ENCODE measurements at places on chromosomes 12 and 14. TPM values are rescaled to one million over a fixed set of nuclear protein-coding genes. Genes with fewer than 3 reads are reported as not detected.
A peak's percentile ranks its signal among the peaks of the same experiment; 100 is the strongest.

TRHDE gene
- not detected for total RNA-seq

FOXG1 gene
- total RNA-seq, result not detected

WSCD2 gene
- not detected for total RNA-seq

ISCU gene
- 75.0 TPM for total RNA-seq

DNA sequence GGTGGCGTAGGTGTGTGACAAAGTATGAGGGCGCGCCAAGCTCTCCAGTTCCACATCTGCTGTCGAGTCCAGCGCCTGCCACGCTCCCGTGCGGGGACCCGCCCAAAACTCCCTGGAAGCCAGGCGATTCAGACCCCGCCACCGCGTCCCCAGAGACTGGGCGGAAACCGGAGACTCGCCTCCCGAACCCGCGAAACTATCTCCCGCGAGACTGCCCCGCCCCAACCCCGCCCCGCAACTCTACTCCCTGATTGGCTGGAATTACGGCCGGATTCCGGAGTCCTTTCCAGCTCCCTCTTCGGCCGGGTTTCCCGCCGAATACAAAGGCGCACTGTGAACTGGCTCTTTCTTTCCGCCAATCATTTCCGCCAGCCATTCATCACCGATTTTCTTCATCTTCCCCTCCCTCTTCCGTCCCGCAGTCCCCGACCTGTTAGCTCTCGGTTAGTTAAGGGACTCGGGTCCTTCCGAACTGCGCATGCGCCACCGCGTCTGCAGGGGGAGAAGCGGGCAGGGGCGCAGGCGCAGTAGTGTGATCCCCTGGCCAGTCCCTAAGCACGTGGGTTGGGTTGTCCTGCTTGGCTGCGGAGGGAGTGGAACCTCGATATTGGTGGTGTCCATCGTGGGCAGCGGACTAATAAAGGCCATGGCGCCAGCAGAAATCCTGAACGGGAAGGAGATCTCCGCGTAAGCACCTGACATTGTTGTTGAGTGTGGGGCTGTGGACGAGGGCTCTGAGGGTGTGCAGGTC is at the start of gene MTHFD1:
Gene MTHFD1, plus strand, starts transcription at position 572 of the 751 bp plus-strand sequence. Its CDS starts 75 bp downstream, at position 647.
- H3K27me3 ChIP-seq, result no peaks in the 10 kb centered on the region
- peak within 1 kb of the TSS; percentile 68 for H3K27ac ChIP-seq
- H3K4me1 ChIP-seq, result peaks cover 16% of the 10 kb centered on the region
- no peaks in the 10 kb centered on the region for H3K36me3 ChIP-seq
- peak; percentile 99 for DNase-seq

- H3K27me3 ChIP-seq, result no peaks in the 10 kb centered on the region
- DNase-seq, result no peak
These were observed 28.0 kb downstream of the TRAFD1 start for GRCh38 chr12:112153181-112153892.

- H3K27ac ChIP-seq, result no peak overlapping the region
- no peaks in the 10 kb centered on the region for H3K4me1 ChIP-seq
- peaks cover 7% of the 10 kb centered on the region for H3K27me3 ChIP-seq
- DNase-seq, result no peak
- H3K4me3 ChIP-seq, result no peak overlapping the region
These were observed 32.9 kb downstream of the MVK start for GRCh38 chr12:109606320-109607028.

DNA sequence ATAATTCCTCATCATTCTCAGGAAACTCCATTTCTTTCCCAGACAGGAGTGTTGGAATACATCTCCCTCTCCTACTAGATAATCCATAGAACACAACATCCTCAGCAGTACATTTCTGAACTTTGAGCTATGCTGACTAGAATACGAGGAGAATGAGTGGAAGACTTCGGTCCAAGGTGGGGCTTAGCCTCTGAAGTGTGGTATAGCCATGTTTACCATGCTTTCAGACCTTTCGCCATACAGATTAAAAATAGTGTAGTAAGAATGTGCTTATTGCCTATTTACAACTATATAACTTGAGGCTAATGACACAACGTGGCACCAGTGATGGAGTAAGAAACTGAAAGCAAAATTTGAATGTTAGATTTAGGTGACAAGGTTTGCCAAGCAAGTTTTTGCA is 184.5 kb upstream of the KRR1 start:
- no peak overlapping the region for H3K4me3 ChIP-seq
- H3K27ac ChIP-seq, result no peak overlapping the region
- H3K4me1 ChIP-seq, result peaks cover 17% of the 10 kb centered on the region
- no peaks in the 10 kb centered on the region for H3K27me3 ChIP-seq
- no peaks in the 10 kb centered on the region for H3K36me3 ChIP-seq

DNA sequence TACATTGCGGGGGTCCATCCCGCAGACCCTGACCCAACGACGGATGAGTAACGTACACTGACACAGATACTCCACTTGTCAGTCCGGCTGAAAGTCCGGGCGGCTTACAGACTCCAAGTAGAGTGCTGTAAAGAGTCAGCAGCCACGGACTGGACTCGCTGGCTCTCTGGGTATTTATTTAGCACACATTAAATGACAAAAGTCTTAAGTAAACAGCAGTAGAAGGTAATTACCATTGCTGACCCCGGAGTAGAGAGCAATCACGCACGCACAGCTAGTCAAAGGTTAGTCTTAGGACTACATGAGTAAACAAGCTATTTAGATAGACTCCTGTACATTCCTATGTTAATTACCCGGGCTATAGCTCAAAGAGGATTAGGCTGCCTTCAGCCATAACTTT is 780.9 kb downstream of the RPS29 start:
- H3K4me3 ChIP-seq, result no peak overlapping the region
- no peaks in the 10 kb centered on the region for H3K36me3 ChIP-seq
- DNase-seq, result no peak
- no peak overlapping the region for H3K27ac ChIP-seq
- no peaks in the 10 kb centered on the region for H3K27me3 ChIP-seq
- H3K4me1 ChIP-seq, result no peaks in the 10 kb centered on the region
